ENCODE measurements at places on chromosomes 11 and 22.

- DNase-seq = no peak
Observed at GRCh38 chr11:46565232-46565840, 28.5 kb downstream of the AMBRA1 start.

DNA sequence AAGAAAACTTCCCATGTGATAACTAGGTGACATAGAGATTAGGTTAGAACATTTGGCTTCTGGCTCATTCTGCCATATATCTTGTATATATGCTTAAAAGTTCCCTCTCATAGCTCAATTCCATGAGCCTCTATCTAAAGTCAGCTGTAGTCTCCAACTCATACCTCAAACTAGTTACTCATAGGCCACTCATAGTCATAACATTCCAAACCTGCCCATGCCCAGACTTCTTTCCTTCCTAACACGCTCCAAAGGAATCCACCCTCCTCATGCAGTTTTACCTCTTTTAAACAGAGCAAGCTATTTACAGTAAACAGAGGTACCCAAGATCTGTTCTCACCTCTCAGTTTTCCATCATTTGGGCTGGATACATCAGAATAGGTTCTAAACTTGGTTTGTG lies 39.4 kb downstream of the GLYATL2 start:
- peak; percentile 0 for DNase-seq

GRCh38 chr11:38345286-38345685 lies 1747.2 kb upstream of the RAG2 start:
- DNase-seq = no peak

DNA sequence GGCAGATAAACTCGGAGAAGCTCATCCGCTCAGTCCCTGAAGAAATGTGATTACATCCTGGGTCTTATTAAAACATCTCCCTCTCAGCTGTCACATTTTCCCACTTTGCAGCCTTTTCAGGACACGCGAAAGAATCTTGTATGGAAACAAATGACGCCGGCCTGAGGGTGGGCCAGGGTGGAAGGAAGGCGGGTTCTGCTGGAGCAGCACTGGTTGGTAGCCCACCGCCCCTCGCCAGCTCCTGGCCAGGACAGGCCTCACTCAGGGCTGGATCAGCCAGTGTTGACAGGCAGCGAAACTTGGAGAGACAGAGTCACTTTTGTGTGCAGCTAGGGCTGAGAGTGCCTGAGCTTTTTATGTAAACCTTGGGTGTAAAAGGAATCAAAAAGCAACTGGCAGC lies 371.8 kb downstream of the TBC1D22A start:
- DNase-seq = no peak

GRCh38 chr11:61090521-61090920 lies 11.8 kb upstream of the CD5 start:
- no peak for DNase-seq

DNA sequence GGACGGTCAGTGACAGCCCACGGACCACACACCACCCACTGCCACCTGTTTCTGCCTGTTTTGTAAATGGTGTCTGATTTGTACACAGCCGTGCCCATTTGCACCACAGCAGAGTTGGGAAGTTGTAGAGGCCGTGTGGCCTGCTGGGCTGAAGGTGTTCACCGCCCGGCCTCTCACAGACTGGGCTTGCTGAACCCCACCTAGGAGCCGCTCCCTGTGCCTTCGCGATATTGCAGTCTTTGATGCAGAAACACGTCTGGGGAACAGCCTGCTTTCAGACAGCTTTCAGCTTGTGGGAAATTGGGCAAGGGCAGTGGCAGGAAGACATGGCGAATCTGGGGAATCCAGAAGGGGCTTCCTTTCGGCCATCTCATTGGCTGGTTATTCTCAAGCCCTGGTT lies 9.8 kb upstream of the GRAMD4 start:
- no peak for DNase-seq

DNA sequence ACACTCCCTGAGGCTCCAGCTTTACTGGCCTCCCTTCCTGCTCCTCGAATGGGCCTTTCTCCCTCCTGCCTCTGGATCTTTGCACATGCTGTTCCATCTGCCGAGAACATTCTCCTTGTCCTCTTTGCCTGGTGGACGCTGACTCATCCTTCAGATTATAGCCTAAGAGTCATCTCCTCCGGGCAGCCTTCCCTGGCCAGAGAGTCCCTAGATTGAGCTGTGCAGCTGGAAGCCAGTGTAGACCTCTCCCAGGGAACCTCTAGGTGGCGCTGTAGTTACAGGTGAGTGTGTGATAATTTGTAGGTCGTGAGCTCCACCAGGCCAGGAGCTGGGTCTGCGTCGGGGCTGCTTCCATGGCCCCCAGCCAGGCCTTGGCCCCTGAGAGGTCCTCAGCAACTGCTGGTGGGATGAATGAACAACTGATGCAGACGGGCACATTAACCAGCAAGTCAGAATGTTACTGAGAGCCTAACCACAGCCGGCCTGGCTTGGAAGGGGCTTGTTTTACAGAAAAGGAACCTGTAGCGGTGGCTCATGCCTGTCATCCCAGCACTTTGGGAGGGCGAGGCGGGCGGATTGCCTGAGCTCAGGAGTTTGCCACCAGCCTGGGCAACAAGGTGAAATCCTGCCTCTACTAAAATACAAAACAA lies 8.7 kb downstream of the PNPLA5 start:
- peak; percentile 44 for DNase-seq

- DNase-seq = no peak
Observed at GRCh38 chr11:69039501-69039900, 9.2 kb upstream of the TPCN2 start.

DNA sequence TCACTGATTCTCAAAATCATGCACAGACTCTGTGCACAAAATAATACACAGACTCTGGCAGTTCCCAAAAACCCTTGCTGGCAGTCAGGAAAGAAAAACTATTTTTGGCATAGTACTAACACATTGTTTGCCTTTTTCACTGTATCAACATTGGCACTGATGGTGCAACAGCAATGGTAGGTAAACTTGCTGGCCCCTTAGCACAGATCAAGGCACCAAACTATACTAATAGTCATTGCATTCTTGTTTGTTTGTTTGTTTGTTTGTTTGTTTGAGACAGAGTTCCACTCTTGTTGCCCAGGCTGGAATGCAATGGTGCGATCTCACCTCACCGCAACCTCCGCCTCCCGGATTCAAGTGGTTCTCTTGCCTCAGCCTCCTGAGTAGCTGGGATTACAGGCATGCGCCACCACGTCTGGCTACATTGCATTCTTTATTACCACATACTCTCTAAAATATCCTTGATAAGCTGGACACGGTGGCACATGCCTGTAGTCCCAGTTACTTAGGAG lies 81.0 kb upstream of the SLC6A5 start:
- no peak for DNase-seq

GRCh38 chr22:43031617-43032016 lies 16.7 kb upstream of the PACSIN2 start:
- DNase-seq = no peak

DNA sequence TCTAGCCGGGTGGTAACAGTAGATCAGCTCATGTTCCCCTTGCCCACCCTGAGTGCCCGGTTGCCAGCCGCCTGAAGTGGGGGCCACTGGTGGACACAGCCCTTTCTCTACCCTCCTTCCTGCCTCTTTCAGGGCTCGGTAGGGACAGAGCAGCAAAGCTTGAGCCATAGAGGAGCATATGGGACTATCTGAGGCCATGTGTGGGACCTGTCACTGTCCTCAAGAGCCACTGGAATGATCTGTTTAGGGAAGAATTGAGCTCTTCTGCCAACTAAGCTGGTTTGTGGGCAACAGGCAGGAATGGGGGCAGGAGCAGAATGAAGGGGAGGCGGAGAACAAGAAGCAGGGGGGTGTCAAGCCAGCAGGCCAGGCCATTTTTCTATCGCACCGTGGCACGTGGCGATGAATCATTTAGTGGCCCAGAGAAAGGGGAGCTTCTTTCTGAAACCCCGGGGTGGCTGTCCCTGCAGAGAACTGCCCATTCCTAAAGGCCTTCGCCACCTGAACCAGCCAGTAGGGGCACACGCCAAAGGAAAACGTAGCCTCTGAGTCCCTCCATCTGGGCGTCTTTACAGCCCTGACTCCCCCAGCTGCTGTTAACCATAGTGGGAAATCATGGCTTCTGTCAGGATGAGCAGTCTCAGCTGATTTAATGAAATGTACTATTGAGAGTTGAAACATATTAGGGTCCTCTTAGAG lies 8.8 kb downstream of the ASPHD2 start:
- no peak for DNase-seq

GRCh38 chr11:76232026-76232665 lies 25.8 kb upstream of the WNT11 start:
- no peak for DNase-seq

- no peak for DNase-seq
Observed at GRCh38 chr11:101336155-101336554, 206.5 kb upstream of the PGR start.

DNA sequence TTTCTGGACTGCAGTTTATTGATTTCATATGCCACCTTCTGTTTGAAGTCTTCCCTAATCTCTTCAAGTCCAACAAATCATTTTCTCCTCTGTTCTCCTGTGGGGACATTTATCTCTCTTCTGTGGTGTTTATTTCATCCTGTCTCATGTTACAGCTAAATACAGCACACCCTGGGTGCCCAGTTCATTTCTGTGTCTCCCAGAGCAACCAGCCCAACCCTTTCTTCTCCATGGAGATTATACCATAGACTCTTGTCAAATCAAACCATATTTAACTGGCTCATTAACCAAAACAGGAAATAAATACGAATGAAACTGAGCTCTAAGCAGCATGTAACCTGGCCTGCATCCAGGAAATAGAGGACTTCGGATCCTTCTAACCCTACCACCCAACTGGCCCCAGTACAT lies at the start of gene MS4A8:
MS4A8 (plus strand) TSS at position 329 of the 408 bp plus-strand sequence. CDS start 1,249 bp downstream, outside the sequence.
- no peak for DNase-seq

DNA sequence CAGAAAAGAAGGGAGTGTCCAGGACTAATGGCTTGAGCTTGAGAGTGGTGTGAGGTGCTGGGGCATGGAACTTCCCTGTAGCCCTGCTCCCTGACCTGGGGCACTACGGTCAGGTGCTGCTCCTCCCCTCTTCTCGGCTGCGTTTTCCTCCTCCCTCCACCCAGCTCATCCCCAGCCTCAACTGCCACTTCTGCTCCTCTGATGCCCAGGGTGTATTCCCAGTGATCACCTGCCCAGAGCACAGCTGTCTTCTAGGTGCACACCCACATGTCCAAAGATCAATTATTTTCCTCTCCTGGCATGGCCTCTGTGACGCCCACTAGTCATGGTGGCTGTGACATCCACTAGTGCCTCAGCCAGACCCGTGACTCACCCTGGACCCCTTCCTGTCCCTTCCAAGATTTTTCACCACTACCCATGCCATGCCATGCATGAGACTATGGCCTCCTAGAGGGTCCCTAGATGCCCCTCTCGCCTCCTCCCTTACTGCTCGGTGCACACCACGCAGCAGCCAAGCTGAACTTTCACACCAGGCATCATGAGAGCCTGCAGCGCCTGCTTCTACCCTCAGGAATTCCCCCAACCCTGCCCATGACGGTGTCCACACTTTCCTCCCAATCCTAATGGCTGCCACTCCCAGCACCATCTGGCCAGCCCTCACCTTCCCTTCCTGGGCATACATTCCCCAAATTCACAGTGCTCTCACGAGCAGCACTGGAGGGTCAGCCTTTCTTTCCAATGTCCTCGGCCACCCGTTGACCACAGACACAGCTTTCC lies 1.9 kb downstream of the P2RX6 start:
- DNase-seq = no peak

DNA sequence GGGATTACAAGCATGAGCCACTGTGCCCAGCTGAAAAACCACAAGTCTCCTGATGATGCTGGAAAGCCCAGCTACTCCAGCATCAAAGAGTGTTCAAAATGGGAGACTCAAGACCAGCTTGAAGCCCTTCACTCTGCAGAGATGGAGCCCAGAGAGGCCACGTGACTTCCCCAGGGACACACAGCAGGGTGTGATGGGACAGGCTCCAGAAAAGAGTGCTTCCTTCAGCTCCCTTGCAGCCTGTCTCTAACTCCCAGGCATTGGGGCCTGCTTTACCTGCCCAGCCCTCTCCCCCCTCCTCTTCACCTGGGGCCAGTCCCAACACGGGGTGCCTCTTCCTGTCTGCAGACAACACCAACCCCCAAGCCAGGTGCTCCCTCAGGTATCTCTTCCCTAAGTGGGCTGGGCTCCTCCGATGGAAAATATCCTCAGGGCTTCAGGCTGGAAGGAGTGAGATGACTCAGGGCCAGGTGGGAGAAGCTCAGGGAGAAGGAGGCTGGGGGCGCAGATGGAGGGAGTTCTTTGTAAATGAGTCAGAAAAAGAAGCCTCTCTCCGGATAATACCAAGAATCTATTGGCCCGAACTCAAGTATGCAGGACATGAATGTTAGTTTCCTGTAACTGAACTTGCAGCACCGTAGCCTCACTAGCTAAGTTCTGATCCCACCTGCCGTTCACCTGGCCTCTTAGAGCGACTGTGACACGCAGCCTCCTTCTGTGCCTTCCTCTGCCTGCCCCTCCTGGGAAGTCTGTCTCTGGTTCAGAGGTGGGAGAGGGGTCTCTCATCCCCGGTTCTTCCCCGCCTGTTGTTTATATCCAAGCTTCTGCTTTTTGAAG lies 326.6 kb downstream of the MN1 start:
- DNase-seq = peak; percentile 77

GRCh38 chr11:14182833-14183364 lies 176.1 kb downstream of the RRAS2 start:
- DNase-seq = no peak

- DNase-seq = peak; percentile 59
Observed at GRCh38 chr22:36368359-36368983, 19.3 kb downstream of the MYH9 start.

DNA sequence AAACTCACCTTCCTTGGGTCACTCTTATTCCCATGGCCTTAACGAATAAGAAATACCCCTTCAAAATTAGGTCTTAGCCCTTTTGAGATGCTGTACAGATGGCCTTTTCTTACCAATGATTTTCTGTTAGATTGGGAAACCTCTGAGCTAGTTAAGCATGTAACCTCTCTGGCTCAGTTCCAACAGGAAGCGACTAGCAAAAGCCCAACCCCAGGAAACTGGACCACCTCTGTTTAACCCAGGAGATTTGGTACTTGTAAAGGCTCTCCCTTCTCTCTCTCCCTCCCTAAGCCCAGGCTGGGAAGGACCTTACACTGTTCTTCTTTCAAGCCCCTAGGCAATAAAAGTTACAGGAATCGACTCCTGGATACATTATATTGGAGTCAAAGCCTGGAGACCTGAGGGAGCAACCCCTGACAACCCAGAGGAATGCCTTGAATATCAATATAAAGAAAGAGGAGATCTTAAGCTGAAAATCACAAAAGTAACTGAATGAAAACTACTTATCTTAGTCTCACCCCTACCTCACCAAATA lies 11.7 kb downstream of the APIP start:
- no peak for DNase-seq

DNA sequence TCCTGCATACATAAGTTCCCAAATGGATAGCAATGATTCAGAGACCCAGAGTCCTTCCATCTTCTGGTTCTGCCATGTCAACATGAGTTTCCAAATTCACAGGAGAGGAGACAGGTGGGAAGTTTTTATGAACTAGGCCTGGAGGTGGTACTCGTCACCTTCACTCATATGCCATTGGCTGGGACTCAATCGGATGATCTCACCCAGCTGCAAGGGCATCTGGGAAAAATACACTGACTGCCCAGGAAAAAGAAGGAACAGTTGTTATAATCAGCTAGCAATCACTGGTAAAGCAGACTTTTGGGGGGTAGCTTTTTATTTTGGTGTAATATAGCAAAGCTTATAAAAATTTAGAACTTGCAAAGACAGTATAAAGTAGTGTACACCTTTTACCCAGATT lies 83.9 kb downstream of the OTOG start:
- no peak for DNase-seq

GRCh38 chr11:115411120-115411519 lies 93.1 kb downstream of the CADM1 start:
- no peak for DNase-seq

Data from amniotic stem cell (primary cell).